ENCODE measurements at places on chromosomes 1 and 21. TPM values are rescaled to one million over a fixed set of nuclear protein-coding genes. Genes with fewer than 3 reads are reported as not detected.

DNA sequence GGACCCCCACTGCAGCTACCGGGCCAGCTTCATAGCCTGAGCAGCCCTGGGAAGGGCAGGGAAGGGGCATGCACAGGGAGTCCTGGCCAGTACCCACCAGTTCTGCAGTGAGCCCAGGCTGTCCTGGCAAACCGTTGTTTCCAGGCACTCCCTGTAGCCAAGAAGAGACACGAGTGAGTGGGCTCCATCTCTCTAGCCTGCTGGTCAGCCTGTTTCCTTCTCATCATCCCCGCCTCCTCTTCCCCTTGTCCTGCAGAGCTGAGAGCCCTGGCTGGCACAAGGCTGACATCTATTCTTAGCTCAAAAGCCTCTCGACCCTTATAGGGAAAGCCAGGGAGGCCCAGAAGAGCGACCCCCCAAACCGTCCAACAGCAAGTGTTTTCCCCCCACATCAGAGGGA, 28.7 kb downstream of the COL16A1 start:
- no peaks in the 10 kb centered on the region for H3K36me3 ChIP-seq
- H3K4me1 ChIP-seq: peaks cover 7% of the 10 kb centered on the region
- H3K27ac ChIP-seq: no peak overlapping the region
- H3K27me3 ChIP-seq: no peaks in the 10 kb centered on the region

DNA sequence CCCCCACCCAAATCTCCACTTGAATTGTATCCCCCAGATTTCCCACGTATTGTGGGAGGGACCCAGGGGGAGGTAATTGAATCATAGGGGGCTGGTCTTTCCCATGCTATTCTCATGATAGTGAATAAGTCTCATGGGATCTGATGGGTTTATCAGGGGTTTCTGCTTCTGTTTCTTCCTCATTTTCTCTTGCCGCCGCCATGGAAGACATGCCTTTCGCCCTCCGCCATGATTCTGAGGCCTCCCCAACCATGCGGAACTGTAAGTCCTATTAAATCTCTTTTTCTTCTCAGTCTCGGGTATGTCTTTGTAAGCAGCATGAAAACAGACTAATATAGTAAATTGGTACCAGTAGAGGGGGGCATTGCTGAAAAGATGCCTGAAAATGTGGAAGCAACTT, 33.4 kb upstream of the ZNF496 start:
- peaks cover 19% of the 10 kb centered on the region for H3K27me3 ChIP-seq
- H3K4me1 ChIP-seq: peaks cover 27% of the 10 kb centered on the region
- no peak for DNase-seq
- peaks cover 25% of the 10 kb centered on the region for H3K36me3 ChIP-seq

GRCh38 chr1:165842023-165842670, 14.7 kb downstream of the UCK2 start:
- H3K27ac ChIP-seq: peak overlapping the region; percentile 10
- H3K36me3 ChIP-seq: no peaks in the 10 kb centered on the region
- no peak overlapping the region for H3K4me3 ChIP-seq

DNA sequence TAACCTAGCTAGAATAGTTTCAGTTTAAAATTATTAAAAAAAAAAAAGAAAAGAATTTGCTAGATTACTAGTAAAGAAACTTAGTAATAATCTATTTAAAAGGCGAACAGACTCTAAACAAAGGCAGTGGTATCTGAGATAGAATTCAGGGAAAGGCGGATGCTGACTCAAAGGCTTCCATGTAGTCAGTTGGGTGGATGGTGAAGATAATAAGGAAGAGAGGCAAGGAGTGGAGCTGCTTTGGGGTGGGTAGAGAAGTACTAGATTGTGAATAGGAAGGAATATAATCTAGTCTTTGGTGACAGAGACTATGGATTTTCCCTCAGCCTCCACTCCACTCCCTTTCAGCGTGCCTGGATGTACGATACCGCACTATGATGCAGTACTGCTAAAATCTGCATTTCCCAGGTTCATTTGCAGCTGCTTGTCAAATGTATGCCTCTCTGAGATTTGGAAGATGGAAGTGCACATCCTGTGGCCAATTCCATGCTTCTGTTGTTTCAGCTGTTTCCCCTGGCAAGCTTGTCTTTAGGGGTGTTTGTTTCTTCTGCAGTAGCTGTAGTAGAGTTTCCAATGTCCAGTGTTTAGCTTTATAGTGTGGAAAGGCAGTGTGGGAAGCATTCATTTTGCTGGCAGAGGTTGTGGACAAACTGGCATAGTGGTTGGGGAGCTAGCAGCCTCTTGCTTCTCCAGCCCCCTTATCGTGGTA, 184.6 kb upstream of the NRIP1 start:
- no peak for DNase-seq
- no peak overlapping the region for H3K27ac ChIP-seq
- H3K36me3 ChIP-seq: no peaks in the 10 kb centered on the region
- H3K4me1 ChIP-seq: no peaks in the 10 kb centered on the region
- H3K27me3 ChIP-seq: peaks cover 46% of the 10 kb centered on the region
- no peak overlapping the region for H3K4me3 ChIP-seq

GRCh38 chr1:28535180-28535579, 17.7 kb upstream of the TRNAU1AP start:
- H3K27me3 ChIP-seq: no peaks in the 10 kb centered on the region
- H3K27ac ChIP-seq: no peak overlapping the region
- DNase-seq: no peak
- H3K36me3 ChIP-seq: peaks cover 55% of the 10 kb centered on the region

DNA sequence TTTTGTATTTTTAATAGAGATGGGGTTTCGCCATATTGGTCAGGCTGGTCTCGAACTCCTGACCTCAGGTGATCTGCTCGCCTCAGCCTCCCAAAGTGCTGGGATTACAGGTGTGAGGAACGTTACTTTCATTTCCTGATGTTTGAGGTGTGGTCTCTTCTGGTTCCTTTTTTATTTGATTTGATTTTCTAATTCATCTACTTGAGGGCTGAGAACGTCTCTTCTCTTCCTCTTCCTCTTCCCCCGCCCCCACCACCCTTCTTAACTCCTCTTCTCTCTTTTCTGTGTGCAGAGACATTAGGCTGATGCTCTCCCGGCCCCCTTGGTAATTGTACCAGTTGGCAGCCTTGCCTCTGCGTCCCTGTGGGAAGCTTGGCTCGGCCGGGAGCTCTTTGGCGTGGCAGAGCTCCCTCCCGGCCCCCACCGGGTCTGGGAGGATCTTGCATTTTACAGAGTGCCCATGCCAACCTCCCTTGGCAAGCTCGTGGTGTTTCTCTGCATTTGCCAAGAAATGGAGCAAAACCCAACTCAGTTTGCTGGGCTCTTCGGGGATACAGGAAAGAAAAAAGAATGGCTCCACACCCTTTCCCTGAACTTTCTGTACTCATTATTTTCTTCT, 19.9 kb downstream of the CRYAA start:
- H3K4me3 ChIP-seq: no peak overlapping the region
- no peaks in the 10 kb centered on the region for H3K36me3 ChIP-seq
- H3K27me3 ChIP-seq: peaks cover 2% of the 10 kb centered on the region
- peak; percentile 6 for DNase-seq
- H3K27ac ChIP-seq: no peak overlapping the region

NFIA gene
- 8.6 TPM for total RNA-seq

SFN gene
- 14.3 TPM for total RNA-seq

TGFB2 gene
- 1.5 TPM for total RNA-seq

PYHIN1 gene
- not detected for total RNA-seq

CLDN8 gene
- not detected for total RNA-seq

Data from WTC11 (cell line).